Stimulated activated CD8-positive, alpha-beta memory T cell treated with anti-CD3 and anti-CD28 coated beads, Interleukin-15, amount 100 ng/mL, for 4 hours (primary cell): ENCODE measurements at places on chromosomes 2 and 18.

DNA sequence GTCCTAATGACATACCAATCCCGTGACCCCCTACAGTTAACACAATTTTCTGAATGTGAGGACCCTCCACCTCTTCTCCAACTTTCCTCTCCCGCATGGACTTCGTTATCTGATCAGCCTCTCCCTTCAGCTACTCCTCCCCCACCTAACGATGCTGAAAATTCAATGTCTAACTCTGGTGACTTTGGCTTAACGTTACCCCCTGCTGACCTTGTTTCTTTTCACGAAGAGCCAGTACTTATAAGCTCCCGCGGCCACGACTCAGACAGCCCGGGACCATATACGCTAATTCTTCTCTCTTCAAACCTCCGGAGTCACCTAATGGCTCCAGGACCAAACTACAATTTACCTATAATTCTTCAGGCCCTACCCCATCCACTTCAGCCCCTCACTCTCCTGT, 29.2 kb downstream of the VPS54 start:
- no peak for DNase-seq

GRCh38 chr2:217124050-217124449, 264.2 kb upstream of the TNP1 start:
- DNase-seq, result no peak

GRCh38 chr18:30652387-30652786, 390.2 kb downstream of the DSC3 start:
- no peak for DNase-seq

GRCh38 chr2:237257471-237257951, 156.5 kb downstream of the COL6A3 start:
- DNase-seq, result no peak

GRCh38 chr2:231039821-231040364, 2.6 kb downstream of the C2orf72 start:
- no peak for DNase-seq

- no peak for DNase-seq
These were observed 100.3 kb upstream of the MBOAT2 start for GRCh38 chr2:9103663-9104277.

DNA sequence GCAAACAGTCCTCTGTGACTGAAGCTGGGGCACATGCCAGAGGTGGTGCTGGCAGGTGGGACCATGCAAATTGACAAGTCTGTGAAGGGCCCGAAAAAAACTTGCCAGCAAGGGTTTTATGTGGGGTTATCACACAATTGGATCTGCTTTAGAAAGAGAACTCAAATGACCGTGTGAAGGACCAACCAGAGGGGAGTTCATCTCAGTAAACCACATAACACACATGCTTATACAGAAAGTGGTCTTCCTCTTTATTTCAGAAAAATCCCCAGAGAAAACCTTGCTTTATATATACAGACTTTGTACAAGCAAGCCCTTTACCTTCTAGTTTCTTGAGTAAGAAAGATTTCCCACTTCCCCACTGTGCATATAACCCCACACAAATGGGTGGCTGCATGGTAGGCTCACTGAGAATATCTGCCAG, 46.7 kb downstream of the KIDINS220 start:
- no peak for DNase-seq

GRCh38 chr2:26178246-26178645, 5.4 kb downstream of the GAREM2 start:
- DNase-seq, result no peak

DNA sequence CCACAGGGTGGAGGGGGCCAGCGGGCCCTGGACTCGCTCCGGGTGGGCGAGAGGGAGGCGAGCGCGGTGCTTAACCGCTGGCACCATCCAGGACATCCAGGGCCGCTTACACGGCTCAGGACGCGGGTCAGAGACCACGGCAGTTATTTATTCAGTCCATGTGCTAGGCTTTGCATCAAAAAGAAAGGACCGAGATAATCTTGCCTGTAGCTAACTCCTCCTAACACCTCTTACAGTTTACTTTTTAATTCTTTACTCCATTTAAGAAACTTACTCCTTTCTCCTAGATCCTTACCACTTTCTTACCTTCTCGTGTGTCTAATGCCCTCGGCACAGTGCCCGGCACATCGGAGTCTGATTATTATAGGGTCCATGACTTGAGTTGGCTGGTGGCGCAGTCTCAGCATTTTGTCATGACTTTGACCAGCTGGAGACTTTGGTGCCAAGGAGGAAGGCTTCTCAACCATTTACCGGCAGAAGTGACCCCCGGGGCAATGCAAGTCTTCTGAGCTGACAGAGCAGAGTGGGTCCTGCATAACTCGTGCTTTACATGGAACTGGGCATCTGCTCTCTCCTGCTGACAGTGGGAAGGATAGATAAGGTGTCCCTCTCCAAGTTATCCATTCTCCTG, 503 bp downstream of the ANXA4 start:
- DNase-seq, result no peak

- DNase-seq, result no peak
These were observed 15.3 kb upstream of the CD28 start for GRCh38 chr2:203691149-203691548.

GRCh38 chr18:22032392-22032961, 136.9 kb upstream of the GATA6 start:
- no peak for DNase-seq

DNA sequence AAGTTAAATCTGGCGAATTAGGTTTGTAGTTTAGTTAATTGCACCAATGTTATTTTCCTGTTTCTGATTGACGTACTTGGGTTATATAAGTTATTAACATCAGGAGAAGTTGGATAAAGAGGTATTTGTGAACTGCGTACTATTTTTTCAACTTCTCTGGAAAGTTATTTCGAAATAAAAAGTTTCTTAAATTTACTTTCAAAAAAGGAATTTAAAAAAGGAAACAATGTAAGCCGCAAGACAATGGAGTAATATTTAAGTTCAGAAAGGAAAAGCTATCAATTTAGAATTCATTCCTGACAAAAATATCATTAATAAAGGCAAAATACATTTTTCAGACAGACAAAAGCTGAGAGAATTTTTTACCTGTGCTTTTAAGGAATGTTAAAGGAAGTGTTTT, 47.7 kb downstream of the RAB10 start:
- no peak for DNase-seq

DNA sequence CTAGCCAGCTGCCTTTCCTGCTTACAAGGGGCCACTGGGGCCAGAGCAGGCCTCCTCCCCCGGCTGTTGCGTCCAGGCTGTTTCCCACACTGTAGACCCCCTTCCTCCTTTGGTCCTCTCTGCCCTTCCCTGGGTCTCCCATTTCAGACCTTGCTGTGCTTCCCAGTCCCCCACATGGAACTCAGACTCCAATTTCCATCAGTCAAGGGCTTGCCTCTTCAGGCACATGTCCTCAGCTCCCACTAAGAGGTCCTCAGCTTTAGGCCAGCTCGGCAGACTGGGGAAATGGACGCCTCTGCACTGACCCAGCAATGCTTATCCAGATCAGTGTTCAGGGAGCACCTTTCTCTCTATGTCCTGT, 98.0 kb upstream of the BZW1 start:
- DNase-seq, result no peak

- no peak for DNase-seq
These were observed 94.9 kb downstream of the AGAP1 start for GRCh38 chr2:235588750-235589149.

DNA sequence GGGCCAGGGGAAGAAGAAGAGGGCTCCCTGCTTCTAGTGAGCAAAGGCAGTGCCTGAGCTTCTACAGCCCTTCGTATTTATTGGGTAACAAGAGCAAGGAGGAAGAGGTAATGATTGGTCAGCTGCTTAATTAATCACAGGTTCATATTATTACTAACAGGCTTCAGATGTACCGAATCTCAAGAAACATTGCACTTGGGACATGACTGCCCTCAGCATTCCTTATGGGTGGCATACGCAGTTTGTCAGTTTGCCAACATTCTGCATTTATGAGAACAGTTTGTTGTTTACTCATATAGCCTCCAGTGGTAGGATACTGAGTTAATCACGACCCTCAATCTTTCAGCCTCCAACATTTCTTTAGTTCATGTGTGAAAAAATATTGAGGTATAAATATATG, 84.5 kb downstream of the HIBCH start:
- DNase-seq, result no peak
